Activated T-cell treated with anti-CD3 and anti-CD28 coated beads, Interleukin-2, amount 50 U/mL, for 72 hours (primary cell): ENCODE measurements at places on chromosomes 7 and 10. TPM values are rescaled to one million over a fixed set of nuclear protein-coding genes. Genes with fewer than 3 reads are reported as not detected.
A peak's percentile ranks its signal among the peaks of the same experiment; 100 is the strongest.

DNA sequence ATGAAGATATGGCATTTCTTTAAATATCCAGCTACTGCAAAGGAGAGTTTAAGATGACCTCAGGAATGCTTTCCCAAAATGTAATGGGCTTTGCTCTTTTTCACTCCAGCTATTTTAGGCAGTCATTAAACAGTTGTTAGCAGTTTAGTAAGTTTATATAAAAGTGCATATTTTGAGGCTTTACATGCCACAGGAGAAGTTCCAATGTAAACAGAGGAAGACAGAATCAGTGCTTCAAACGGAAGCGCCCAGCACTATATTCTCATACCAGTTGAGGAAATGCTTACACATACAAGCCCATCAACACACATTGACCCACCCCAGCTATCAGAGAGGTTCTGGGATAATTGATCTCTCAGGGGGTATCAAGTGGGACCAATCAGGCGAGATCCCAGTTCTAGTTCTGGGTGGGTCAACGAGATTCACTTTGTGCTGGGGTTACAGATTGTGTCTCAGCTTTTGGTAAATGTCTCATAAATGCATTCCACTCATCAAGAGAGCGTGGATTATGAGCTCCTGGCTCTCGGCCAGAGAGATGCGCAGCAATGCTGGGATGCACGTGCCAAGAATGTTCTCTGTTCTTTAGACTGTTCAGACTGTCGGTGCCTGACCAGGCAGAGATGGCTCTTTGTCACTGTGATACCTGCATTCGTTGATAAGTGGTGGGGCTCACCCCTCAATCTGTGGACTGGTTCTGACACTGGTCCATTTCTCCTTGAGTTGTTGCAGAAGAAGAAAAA is 55.0 kb downstream of the CACNB2 start:
- no peak overlapping the region for H3K27ac ChIP-seq
- DNase-seq, result no peak
- no peaks in the 10 kb centered on the region for H3K4me1 ChIP-seq
- H3K27me3 ChIP-seq, result peaks cover 7% of the 10 kb centered on the region

DNA sequence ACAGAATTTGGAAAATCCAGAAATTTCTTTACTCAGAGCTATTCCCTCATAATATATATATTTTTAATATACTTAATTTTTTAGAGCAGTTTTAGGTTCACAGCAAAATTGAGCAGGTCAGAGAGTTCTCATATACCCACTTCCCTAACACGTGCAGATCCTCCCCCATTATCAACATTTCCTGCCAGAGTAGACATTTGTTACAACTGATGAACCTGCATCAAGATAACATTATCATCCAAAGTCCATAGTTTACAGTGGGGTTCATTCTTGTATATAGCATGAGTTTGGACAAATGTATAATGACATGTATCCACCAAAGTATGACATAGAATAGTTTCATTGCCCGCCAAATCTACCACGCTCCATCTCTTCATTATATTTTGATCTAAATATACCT is 170.0 kb downstream of the PTEN start:
- no peak overlapping the region for H3K27ac ChIP-seq
- H3K36me3 ChIP-seq, result no peaks in the 10 kb centered on the region
- DNase-seq, result no peak
- H3K4me3 ChIP-seq, result no peak overlapping the region

The MRLN gene
- not detected for total RNA-seq

The ADD3 gene
- total RNA-seq, result 97.9 TPM

DNA sequence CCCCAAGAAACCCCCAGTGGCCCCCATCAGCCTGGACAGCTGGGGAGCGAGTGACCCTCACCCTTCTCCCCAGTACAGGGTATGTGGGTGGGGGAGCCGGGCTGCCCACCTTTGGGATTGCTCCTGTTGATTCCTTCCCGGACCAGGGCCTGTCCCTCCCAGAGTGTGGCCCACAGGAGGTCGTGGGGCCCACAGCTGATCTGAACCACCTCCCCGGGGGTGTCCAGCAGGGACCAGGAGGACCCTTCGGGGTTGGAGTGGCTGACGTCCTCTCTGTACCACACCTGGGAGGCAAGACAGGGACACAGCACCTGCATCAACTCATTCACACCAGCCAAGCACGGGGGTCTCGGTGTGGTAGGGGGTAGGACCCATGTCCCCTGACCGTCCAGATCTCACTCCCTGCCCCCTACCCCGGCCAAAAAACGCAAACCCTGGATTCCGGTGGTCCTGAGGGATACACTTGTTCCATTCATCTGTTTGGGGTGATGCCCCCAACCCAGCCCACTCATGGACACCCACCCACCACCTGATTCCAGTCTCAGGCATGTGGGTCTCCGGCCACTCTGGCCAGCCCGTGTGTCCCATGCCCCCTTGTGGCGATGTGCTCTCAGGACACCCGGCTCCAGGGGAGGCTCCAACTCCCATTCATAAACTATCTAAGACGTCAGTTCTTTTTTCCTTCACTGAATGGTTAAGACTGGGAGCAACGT is 10.9 kb downstream of the TECPR1 start:
- H3K27me3 ChIP-seq, result no peaks in the 10 kb centered on the region
- H3K36me3 ChIP-seq, result no peaks in the 10 kb centered on the region
- DNase-seq, result peak; percentile 35
- no peak overlapping the region for H3K4me3 ChIP-seq
- no peak overlapping the region for H3K27ac ChIP-seq
- H3K4me1 ChIP-seq, result no peaks in the 10 kb centered on the region

DNA sequence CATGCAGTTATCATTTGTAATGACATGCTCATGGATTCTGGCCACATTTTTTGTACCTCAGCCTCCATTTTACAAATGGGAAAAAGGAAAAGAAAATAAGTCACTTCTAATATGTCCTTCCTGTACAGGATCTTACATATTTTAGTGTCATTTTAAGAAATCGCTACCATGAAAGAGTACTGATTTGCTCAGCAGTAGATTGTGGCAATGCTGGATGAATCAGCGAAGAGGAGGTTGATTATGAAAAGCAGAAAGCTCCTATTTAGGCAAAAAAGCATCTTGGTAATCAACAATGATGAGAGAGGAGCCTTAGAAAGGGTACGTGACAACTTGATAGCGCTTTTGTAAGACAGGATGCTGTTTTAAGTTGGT is 522.9 kb downstream of the PARD3 start:
- peaks cover 20% of the 10 kb centered on the region for H3K4me1 ChIP-seq
- H3K27ac ChIP-seq, result no peak overlapping the region
- no peaks in the 10 kb centered on the region for H3K36me3 ChIP-seq
- peak overlapping the region; percentile 6 for H3K4me3 ChIP-seq
- DNase-seq, result no peak
- H3K27me3 ChIP-seq, result peaks cover 16% of the 10 kb centered on the region

DNA sequence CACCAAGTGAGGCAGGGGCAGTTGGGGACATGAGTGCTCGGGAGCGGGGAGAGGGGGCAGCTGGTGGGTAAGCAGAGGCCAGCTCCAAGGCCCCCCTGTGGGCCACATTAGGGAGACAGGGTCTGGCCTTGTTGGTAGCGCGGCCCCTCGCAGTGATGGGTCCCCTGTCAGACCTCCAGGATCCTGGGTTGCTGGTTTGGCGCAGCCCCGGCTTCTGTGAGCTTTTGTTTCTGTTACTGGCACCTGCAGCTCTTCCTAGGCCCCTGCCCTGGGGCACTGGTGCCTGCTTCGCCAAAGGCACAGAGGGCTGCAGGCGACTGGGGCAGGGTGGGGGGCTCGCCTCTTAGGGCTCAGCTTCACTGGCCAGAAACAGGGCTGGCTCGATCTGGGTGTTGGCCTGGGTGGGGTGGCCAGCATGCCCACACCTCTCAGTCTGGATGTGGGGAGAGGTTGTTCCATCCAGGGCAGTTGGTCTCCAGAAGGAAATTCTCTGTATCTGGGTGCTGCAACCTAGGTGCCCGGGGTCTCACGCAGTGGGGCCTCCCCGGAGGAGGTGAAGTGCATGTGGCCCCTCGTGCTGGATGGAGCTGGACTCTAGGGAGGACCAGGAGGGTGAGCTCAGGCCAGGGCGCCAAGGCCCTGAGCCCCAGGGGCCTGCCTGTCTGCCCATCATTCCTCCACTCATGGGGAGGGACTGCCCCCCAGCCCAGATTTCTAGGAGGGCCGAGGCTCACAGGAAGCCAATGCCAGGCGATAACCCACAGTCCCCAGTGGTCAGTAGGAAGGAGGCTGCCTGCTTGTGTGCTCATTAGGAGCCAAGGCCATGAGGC is 138.6 kb downstream of the LHPP start:
- H3K27me3 ChIP-seq, result no peaks in the 10 kb centered on the region
- H3K4me3 ChIP-seq, result no peak overlapping the region
- DNase-seq, result no peak
- no peak overlapping the region for H3K27ac ChIP-seq
- no peaks in the 10 kb centered on the region for H3K4me1 ChIP-seq

The RAPGEF5 gene
- total RNA-seq, result 0.72 TPM
